ENCODE measurements at places on chromosomes 4 and X. TPM values are rescaled to one million over a fixed set of nuclear protein-coding genes. Genes with fewer than 3 reads are reported as not detected.

DNA sequence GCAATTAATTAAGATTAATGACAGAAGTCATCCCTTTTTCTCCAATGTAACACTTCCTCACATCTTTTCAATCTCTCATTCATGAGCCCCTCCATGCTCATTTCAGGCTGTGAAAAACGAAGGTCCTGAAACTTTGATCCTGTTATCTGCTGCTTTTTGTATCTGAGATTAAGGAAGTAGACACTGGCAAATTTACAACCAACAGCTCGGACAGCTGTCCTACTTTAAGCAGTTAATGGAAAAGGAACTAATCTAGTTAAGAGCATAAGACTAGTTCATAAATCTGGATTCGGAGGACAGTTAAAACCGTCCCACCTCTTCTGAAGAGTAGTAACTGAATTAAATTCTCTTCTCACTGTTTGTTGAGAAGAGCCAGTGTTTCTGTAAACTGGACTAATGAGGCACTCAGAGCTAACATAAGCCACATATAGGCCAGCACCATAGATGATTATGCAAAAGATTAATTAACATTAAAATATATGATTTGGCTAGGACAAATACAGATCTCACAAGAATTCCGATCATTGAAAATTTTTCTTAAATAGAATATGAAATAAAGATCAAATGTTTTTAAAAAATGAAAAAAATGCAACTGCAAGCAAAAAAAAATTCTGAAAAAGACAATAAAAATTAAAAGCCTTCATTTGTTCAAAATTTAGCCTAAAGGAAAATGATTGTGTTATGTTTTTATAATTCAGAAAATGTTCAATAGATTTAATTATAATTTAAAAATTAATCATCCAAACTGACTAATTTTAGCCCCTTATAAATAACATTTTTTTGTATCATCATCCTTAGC lies 114.4 kb downstream of the ANTXR2 start:
- ATAC-seq, result no peak

DNA sequence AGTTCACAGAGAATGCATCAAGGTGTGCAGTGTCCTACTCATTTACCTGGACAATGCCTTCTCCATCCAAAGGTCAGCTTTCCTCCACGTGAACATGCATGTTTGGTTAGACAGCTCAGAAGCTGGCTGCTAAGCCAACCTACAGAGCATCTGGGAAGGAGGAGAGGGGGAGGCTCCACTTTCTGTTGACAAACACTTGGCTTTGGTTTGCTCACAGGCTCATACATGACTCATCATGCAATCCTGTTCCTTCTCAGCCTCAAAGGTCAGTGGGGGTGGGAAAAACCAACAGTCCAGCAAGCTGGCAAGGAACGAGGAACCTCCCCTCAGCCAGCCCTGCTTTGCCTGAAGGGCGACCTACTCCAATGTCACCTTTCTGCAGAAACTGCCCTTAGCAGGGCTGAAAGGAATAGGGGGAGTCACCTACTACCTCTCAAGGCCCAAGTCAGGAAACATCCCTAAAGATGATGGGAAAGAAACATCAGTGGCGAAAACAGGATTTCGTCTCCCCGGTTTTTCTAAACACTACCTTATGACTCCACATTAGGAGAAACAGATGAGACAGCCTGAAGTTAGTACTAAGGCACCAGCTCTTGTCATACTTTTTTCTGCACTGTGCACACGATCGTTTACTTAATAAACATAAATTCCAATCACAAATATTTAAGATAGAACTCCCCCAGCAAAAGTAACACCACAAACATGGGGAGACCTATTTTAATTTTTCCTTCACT lies 37.9 kb downstream of the RELL1 start:
- ATAC-seq, result peak; percentile 95

The NSUN7 gene
- 0.89 TPM for total RNA-seq

- peak; percentile 83 for ATAC-seq
These were observed 49.2 kb downstream of the SEL1L3 start for GRCh38 chr4:25813448-25814106.

GRCh38 chr4:177339477-177340374 lies 30.1 kb downstream of the NEIL3 start:
- no peak for ATAC-seq

DNA sequence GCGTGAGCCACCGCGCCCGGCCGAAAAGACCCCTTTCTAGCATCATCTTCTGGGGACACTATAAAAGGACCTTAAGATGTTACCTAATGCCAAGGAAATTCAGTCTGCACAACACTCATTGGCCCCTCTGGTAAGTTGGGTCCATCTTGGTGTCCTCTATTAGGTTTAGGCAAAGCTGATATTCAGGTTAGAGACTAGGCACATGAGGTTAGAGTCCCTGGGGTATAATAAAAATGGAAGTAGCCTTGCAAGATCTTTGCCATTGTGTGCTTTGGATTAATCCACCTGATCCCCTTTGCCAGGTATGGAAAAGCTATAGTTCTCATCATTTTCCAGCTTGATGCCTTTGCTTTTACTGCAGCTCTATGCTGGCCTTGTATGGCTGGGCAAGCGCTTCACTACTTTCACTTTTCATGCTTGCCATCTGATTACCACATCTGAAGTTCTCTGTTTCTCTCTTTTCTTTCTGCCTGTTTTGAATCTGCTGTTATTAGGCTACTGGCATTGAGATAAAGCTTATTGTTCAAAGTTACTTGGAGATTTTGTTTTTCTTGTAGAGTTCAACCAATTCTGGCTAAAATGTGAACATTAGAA lies 5.4 kb upstream of the ADH4 start:
- ATAC-seq, result no peak

- ATAC-seq, result no peak
These were observed 21.6 kb downstream of the GAK start for GRCh38 chr4:910366-911091.

DNA sequence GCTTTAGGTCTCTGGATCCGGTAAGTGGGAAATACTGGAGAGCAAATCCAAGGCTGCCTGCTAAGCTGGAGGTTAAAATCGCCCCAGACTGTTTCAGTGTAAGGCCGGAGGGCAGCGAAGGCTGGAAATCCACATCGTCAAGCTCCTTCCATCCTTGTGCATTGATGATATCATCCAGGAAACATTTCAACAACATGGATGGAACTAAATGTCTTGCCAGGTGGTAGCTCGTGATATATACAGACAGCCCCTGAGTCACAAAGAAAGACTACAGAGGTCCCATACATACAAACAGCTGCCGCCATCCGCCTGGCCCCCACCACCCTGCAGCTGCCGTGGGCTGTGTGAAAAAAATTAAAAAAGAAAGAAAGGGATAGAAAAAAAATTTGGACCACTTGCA lies 148.9 kb upstream of the RBPJ start:
- ATAC-seq, result peak; percentile 93

GRCh38 chr4:8066336-8066931 lies 92.2 kb downstream of the ABLIM2 start:
- no peak for ATAC-seq

The TMSB15B gene
- total RNA-seq, result 28.7 TPM

The GYPA gene
- not detected for total RNA-seq

The HSFX2 gene
- total RNA-seq, result 1.5 TPM

DNA sequence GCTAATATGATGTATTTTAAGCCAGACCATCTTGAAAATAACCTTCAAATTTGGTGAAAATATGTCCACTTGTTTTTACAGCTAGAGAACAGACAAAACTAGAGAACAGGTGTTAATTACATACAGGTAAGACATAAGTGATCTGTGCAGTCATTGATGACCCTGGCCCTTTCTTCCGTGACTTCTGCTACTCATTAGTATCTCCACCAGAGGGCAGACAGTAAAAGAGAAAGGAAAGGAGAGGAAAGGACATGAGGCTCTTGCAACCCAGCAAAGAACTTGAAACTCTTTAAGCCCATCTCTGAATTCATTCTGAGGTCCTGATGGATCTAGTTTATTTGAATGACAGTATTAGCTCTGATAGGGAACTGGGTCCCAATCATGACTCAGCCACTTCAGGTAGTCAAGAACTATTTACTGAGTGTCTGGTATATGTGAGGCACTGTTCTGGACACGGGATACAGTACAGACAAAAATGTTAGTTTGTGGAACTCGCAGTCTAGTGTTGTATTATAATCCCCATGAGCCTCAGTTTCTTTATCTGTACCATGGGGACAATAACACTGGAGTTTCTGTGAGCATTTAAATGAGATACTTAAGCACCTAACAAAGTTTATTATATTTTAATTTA lies 121.0 kb upstream of the TEX13D start:
- ATAC-seq, result no peak

GRCh38 chrX:139930916-139931645 lies 1.8 kb downstream of the ATP11C start:
- no peak for ATAC-seq

The HTN1 gene
- total RNA-seq, result 0.31 TPM

- ATAC-seq, result no peak
These were observed 8.3 kb upstream of the CLTRN start for GRCh38 chrX:15672881-15673280.

- no peak for ATAC-seq
These were observed 11.5 kb upstream of the AP1S2 start for GRCh38 chrX:15866147-15866546.

The PDCL2 gene
- not detected for total RNA-seq

GRCh38 chr4:155657169-155657568 lies 9.5 kb upstream of the GUCY1A1 start:
- ATAC-seq, result no peak

DNA sequence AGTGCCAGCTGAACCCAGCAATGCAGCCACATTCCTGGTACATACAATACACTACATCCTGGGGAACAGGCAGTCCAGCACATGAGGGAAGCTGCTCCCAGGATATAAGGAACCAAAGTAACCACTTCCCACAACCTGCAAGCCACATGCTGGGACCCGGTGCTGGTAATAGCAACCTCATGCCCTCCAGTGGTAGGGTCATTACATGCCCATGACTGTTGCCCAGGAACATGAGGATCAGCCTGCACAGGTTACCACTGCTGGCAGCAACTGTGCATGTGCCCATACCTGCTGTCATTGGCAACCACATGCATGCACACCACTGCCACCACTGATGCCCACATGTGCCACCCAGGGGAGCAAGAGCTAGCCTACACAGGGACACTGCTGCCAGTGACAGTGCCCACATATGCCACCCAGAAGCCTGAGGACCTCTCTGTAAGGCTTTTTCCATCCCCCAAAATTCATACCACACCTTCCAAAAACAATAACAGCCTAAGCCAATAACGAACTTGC lies 1982.5 kb downstream of the ARAP2 start:
- no peak for ATAC-seq

DNA sequence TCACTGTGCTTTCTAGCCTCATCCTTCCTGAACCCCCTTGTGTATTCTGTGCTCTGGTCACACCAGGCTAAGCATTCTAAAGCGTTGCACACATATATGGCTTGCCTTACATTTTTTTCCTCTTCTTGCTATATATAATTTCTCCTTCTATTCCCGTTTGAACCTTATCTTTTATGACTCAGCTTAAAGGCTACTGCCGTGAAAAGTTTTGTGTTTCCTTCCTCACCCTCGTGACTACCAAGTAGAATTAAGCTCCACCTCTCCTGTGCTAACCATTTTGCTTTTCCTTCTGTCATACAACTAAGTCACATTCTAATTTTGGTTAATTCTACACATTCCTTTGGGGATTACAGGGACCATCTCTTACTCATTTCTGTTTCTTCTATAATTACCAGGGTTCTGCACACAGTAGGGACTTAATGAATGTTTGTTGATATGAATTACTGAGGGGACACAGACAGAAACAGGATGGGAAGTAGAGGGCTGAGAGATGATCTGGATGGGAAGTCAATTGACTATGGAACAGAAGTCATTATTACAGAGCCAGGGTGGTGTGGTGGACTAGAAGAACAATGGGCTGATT lies 67.1 kb downstream of the DOCK11 start:
- ATAC-seq, result no peak

DNA sequence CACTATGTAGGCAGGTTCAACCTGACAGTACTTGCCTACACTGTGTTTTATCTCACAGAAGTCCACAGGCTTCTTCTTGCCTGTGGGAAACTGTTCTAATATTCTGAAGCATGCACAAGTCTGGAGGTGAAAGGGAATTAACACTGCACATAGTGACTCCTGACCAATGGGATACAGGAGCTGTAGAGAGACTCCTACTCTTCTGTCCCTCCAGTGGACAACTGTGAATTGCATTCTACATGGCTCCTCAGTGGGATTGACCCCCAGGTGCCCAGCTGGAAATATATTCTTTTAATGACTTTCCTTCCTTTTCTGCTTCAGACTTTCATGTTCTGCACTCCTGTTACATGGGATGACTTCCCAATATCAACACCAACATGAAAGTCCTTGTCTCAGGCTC lies 8.2 kb upstream of the YIPF6 start:
- ATAC-seq, result no peak

The ALAS2 gene
- total RNA-seq, result not detected

GRCh38 chr4:93657527-93657926 lies 171.0 kb upstream of the ATOH1 start:
- ATAC-seq, result no peak
